Germinal center (tissue), 1 donor: ENCODE measurements at places on chromosomes 16 and 17.

DNA sequence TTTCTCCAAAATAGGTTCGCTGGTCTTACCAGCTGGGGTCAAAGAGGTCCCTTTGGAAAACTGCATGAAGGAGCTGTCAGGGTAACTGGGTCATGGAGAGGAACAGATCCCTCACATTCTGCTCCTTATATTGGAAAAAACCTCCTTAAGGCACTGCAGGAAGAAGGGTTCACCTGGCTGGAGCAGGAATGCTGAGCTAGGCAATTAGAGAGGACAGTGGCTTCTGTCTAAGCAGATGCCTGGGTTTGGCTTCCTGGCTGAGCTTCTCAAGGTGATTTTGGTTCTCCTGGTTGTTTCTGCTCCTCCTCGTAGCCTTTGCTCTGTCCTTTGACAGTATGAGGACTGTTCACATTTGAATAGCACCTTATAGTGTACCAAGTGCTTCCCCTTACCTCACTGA, 19.6 kb downstream of the ITGB3 start:
- no peak for DNase-seq

GRCh38 chr16:25925421-25925820, 233.7 kb downstream of the HS3ST4 start:
- no peak for DNase-seq

- DNase-seq, result no peak
Measured at GRCh38 chr16:72921106-72921505, 126.8 kb downstream of the ZFHX3 start.

DNA sequence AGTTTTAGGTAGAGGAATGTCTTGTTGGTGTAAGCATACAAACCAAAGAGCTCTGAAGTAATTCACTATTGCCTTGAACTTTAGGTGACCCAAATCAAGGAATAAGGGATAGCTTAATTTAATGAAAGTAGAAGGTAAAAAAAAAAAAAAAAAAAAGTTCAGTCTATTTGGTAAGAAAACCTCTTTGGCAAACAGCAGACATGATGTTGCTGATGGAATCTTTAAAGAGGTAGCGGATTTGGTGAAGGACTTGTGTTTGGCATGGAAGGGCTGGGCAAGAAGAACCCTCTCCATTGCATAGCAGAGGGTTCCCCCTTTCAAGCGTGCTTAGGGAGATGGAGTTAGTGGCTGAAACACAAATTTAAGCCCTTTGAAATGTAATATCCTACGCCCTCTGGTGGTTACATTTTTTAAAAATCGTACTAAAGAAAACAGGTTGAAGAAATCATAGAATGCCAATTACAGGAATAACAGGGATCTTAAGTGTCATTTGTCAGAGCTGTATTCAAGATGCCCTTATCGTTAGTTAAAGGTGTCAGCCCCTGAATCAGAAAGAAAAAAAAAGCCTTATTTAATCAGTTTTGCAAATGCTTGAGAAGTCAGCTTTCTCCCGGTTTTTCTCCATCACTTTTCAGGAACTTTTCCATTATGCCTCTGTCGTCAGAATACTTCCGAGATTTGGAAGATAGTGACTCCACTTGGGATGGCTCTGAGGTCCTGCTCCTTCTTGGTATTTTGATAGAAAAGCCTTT, 383.1 kb downstream of the KCNJ2 start:
- peak; percentile 14 for DNase-seq

DNA sequence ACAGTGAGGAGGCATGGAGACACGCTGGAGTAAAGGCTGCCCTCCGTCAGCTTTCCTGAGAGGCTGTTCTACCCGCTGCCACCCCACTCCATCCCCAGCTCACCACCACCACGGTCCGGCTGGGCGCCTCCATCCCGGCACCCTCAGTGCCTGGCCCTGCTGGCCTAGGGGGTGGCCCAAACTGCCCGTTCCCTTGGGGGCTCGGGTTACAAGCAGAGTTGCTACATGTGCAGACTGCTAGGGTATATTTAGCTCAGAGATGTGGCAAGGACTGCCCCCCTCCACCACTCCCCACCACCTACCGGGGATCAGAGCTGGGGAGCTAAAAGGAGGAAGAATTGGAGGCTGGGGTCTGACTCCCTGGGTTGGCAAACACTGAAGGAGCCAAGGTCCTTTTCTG, 4.1 kb downstream of the CACNB1 start:
- DNase-seq, result no peak

DNA sequence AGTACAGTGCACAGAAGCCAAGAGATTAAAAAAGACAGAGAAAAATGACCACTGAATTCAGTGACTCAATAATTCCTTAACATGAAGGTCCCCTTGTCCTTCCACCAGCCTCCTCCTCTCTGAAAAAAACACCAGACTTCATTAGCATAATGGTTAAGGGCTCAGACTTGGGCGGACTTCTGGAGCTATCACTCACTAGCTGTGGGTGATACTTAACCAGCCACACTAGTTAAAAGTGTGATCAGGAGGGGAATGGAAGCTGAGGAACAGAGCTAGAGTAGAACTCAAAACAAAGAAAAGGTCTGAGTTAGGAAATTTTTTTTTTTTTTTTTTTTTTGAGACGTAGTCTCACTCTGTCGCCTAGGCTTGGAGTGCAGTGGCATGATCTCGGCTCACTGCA, 23.2 kb downstream of the ZNF652 start:
- DNase-seq, result no peak

GRCh38 chr16:10501016-10501607, 79.3 kb downstream of the EMP2 start:
- no peak for DNase-seq

GRCh38 chr16:10577305-10578202, 2.8 kb downstream of the EMP2 start:
- no peak for DNase-seq

DNA sequence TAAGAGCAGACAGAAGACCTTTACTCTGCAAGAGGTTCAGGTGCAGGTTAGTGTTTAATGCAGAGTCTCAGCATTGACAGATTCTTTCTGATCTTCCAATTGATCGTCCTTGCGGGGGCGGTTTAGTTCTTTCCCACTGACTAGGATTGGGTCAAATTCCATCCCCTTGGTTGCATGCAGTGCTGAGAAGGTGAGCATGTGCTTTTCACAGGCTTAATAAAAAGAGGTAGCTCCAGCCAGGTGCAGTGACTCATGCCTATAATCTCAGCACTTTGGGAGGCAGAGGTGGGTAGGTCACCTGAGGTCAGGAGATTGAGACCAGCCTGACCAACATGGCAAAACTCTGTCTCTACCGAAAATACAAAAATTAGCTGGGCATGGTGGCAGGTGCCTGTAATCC, 7.5 kb upstream of the ITGAD start:
- DNase-seq, result no peak

DNA sequence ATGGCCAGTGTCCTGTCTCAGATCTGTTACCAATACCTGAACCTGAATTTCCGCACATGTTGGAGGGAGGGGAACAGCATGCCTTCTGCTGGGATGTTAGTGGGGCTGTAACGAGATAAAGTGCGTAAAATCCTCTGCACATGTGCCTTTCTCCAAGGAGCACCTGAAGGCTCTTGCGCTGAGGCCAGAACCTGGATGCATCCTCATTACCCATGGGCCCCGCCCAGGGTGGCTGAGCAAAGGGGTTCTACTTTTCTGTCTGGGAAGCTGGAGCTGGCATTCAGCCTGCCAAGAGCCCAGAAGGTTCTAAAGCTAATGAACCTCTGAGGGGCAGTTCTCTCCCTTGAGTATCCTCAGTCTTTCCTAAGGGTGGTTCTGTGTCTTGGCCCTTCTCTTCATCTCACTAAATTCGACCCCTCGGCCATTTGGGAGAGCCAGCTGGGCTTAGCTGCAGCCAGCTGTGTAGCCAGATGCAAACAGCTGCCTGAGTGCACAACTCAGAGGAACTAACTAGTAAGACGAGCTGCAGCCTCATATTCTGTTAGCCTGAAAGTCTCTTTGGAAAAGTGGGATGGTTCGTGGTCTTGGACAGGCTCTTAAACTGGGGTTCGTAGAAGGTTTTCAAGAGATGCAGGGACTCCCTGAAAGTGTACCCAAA, 2.5 kb downstream of the ITGA3 start:
- no peak for DNase-seq

DNA sequence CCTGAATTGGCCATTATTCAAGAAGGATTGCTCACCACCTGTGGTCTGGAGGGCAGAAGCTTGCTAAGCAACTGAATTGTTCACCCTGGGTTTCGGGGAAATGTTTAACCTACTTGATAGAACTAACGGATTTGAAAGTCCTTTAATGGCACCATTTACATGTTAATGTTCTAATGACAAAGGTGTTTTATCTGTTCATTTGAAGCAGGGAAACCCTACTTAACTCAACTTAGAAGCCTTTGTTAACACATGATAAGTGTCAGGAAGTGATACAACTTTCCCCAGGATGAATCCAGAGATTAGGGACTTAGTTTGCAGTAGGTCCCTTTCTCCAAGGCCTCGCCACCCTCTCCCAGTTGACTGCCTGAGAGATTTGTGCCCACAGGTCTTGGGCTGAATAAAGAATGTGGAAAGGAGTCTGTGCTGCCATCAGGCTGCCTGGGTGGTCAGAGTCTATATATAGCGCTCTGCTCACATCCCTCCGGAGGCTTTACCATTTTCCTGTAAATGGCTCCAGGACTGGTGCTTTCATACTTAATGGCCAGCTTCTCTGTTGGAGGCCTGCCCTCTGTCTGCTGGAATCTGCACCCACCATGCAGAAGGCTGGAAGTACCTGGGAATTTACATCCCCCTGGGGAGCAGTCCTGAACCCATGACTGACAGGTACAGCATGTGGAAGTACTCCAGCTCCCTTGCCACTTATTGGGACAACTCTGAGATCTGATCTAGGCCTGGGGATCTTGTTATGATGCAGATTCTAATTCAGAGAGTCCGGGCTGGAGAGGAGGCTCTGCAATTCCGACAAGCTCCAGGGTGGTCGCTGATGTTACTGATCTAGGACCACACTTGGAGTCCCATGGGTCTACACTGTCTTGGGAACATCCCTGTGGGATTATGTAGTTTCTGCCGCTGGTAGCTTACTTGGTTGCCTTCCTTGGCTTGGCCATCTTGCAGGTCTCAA, 99.9 kb downstream of the ASIC2 start:
- no peak for DNase-seq

DNA sequence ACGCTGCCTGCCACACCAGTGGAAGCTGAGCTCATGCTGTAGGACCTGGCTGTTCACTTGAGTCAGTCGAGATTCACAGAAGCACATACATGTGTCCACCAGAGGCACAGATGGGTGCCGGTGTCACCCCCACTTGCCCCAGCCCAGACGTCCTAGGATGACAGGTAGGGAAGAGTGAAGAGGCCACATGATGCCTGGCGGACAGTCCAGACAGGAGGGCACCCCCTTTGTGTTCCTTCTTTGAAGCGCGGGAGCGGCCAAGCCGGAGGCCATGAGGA, 8.8 kb downstream of the UBE2I start:
- DNase-seq, result no peak

DNA sequence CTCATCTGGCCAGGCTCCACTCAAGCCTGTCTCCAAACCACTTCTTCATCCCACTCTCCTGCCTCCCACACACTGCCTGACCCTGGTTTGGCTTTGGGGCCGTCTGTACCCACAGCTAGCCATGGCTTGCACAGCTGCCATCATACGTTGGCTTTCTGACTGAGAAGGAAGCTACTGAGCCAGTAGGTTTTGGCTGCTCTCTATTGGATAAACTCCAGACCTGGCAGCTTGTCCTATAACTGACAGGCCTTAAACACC, 3.9 kb downstream of the MIF4GD start:
- no peak for DNase-seq

- no peak for DNase-seq
Measured at GRCh38 chr17:18156171-18156975, 27.3 kb upstream of the ALKBH5 start.

DNA sequence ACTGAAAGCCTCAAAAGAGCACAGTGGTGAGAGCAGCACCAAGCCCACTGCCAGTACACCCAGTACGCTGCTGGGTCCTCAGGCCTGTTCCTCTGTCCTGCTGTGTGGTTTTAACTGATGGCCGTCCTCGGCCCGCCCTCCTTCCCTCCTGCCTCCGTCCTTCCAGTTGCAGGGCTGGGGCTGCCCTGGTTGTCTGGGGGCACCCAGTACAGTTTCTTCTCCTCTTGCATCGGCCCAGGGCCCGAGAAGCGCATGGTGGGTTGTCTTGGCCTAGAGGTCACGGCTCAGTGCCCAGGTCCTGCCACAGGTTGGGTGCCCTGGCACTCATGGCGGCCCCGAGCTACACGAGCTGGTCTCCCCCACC, 70.8 kb upstream of the KCTD5 start:
- DNase-seq, result no peak

GRCh38 chr16:17346621-17347569, 123.9 kb downstream of the XYLT1 start:
- DNase-seq, result no peak

DNA sequence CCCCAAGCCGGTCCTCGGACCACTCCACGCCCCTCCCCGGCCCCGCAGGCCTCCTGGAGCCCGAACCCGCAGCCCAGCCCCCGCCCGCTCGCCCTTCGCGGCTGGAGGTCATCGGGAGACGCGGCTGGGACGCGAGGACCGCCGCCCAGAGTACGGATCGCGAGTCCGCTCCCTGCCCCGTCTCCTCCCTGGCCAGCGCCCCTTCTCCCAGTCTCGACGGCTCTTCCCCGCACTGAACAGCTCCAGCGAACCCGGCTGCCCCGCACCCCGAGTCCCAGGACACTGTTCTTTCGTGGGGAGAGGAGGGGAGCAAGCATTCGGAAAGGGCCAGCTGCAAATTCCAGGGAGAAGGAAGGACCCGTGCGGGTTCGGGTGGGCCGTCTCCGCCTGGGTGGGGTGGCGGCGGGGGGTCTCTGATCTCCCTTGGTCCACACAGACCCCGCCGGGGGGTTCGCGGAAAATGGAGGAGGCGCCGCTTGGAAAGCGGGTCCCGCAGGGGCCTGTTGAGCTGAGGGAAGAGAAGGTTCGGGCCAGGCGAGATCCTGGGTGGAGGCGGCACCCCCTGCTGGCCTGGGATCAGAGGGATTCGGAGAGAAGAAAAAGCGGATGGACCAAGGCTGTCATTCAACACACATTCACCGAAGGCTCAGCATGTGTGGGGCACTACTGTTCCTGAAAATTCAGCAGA, 632 bp upstream of the RTN4RL1 start:
- DNase-seq, result no peak

GRCh38 chr16:26391833-26392232, 674.9 kb upstream of the C16orf82 start:
- no peak for DNase-seq

DNA sequence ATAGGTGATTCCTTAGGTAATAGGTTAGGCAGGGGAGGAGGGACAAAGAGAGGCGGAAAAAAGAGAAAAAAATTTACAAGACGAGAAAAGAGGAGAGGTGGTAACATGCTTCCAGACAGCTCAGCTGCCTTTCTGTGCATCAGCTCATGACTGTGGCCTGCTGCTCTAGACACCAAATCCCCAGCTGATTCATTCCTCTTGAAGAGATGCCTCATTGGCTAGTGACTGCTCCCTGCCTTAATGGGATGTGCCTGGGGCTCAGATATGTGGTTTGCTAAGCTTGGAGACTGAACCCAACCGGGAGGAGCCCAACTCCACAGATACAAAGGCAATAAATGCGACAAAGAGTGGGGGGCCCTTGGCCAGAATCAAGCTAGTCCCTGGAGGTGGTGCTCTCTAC, 105.9 kb upstream of the FAM20A start:
- DNase-seq, result no peak

GRCh38 chr17:36460265-36460937, 26.1 kb upstream of the ZNHIT3 start:
- DNase-seq, result no peak
